GM03348 (cell line): ENCODE measurements at places on chromosomes 7 and 10.
A peak's percentile ranks its signal among the peaks of the same experiment; 100 is the strongest.

DNA sequence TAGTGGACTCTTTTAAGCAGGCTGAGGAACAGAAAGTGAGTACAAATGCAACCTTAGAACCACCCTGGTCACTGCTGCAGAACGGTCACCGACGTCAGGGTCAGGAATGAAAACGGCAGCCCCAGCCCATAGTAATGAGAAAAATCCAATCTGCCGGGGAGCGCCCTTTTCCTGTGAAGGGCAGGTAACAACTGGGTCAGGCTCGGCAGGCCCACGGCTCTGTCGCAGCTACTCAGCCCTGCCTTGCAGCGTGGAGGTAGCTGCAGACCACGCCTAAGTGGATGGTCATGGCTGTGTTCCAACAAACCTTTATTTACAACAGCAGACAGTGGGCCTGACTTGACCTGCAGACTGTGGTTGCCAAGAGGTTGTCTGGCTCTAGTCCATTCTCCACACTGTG, 563.2 kb downstream of the DNAJB6 start:
- DNase-seq, result no peak

- no peak for DNase-seq
These were observed 74.2 kb downstream of the VOPP1 start for GRCh38 chr7:55498142-55498541.

DNA sequence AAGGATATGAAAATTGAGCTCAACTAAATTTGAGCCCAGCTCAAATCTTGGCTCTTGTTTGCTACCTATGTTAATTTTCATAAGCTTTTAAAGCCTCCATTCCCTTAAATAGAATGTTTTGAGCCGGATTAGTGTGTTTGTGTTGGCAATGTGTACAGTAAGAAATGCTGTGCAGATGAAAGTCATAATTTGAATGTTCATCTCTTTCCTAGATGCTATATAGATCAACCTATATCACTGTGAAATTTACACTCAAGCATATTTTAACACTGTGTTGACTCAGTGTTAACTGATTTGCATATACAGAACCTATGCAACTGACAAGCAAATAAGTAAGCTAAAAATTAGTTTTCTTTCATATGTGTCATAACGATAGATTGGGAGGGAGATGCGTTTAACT, 272.5 kb downstream of the TFEC start:
- DNase-seq, result no peak

- peak; percentile 94 for DNase-seq
These were observed 65.5 kb downstream of the CUX1 start for GRCh38 chr7:101882595-101883564.

DNA sequence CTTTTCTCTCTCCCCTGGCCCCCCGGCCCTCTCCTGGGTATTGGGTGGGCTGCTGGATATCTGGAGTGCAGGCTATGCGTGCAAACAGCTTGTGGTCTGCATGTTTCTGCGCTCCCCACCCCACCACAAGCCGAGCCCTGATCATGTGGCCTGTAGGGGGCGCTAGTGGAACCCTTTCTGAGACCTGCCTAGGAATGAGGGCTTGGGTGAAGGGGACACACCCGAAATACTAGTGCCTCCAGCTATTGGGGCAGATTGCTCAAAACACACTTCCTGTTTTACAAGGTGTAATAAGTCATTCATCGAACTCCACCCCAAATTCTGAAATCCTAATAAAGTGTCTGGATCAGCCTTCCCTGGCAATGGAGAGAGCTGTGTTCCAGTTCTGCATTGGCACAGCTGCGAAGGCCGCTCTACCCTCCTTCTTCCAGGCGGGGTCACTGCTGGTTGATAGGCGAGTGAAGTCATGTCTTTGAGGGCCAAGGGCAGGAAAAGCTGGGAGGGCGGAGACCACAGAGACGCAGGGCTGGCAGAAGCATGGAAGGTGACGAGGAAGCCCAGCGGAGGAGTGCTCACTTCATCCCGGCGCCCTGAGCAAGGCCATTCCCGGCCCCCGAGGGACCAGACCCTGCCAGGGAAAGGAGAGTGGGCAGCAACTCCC, 19.8 kb upstream of the PRRT4 start:
- DNase-seq, result no peak
